Smooth muscle cell of the brain vasculature (primary cell): ENCODE measurements at places on chromosomes 5 and 9.
A peak's percentile ranks its signal among the peaks of the same experiment; 100 is the strongest.

GRCh38 chr5:42302186-42302585 lies 121.1 kb upstream of the GHR start:
- DNase-seq, result no peak

DNA sequence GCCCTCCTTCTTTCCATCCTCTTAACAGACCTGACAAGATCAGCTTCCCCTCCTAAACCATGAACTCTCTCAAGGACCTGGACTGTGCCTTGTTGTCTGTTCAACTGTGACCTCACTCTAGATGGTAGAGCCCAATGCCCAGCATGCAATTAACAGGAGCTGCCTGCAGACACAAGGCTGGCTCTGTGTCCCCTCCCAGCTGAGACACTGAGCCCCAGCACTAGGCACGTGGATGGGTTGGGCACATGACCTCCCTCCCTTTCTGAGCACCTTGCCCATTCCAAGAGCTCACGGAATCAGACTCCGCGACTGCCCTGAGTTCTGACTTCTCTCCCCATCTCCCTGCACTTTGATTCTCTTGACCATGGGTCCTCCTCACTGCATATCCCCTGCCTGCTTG lies 93.5 kb upstream of the LRRTM2 start:
- DNase-seq, result no peak

- no peak for DNase-seq
Observed at GRCh38 chr9:89588271-89588879, 16.4 kb upstream of the GADD45G start.

DNA sequence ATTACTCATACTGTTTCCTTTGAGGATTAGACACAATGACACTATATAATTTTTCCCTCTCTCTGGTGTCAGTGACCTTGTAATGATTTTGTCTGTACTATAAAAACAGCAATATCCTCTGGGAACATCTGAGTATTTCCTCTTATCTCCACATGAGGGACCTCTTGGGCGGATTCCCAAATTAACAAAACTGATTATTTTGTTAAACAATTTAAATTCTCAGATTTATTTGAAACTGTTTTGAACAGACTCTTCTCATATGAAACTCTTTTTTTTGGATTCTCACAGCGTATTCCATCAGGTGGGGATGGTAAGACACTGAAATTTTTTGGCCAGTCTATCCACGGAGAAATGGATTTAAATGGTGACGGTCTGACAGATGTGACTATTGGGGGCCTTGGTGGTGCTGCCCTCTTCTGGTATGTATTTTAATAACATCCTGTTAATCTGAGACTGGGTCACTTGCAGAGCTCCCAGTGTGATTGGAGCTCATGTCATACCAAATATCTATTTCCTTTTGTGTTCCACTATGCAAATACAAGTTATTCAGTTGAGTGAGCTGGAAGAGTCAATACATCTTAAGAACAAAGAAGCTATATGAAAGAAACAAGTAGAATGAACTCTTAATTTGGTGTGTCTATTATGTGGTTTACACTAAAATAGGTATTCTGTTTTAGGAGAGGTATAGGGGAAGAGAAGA lies 73.8 kb upstream of the ITGA2 start:
- DNase-seq, result peak; percentile 70

GRCh38 chr5:113292462-113292861 lies 142.3 kb downstream of the TSSK1B start:
- DNase-seq, result no peak

DNA sequence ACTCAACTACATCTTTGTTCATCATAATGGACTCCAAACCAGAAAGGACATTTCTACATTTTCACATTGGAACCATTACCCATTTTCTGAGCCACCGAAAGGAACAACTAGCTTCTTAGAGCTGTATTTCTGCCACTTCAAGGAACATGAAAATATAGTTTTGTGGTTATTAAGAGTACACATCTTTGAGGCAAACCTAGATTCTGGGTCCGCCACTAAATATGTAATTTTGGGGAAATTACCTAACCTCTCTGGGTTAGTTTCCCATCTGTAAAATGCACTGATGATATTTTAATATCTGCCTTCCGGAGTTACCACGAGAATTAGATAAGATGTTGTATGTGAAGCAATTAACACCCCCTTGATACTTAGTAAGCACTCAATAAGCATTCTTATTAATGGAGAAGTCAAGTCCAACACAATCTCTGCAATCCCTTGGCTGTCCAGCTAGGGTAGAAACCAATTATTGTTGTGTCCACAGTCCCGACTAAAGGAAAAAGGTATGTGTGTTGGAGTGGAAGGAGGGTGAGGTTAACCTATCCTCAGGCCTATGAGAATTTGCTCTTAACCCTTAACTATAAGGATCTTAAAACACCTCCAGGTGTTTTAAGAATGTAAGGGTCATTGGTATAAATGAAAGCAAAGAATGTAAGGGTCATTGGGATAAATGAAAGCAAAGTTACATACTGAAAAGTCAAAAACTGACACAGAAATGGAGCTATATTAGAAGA lies 94.0 kb upstream of the PTGER4 start:
- DNase-seq, result no peak

DNA sequence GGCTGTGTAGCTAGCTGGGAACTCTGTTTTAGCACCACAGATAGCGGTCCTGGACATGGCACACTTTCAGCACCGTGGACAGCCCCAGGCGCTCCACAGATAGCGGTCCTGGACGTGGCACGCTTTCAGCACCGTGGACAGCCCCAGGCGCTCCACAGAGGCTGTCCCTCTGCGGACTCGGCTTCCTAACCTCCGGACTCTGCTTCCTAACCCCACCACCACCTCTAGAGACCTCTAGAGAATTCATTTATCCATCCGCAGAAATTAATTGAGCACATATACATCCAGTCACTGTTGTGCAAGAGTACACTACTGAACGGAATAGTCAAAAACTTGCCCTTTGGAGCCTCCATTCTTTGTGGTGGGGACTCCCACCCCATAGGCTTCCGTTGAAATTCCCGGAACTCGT lies 27.4 kb downstream of the UNC5A start:
- DNase-seq, result peak; percentile 74

DNA sequence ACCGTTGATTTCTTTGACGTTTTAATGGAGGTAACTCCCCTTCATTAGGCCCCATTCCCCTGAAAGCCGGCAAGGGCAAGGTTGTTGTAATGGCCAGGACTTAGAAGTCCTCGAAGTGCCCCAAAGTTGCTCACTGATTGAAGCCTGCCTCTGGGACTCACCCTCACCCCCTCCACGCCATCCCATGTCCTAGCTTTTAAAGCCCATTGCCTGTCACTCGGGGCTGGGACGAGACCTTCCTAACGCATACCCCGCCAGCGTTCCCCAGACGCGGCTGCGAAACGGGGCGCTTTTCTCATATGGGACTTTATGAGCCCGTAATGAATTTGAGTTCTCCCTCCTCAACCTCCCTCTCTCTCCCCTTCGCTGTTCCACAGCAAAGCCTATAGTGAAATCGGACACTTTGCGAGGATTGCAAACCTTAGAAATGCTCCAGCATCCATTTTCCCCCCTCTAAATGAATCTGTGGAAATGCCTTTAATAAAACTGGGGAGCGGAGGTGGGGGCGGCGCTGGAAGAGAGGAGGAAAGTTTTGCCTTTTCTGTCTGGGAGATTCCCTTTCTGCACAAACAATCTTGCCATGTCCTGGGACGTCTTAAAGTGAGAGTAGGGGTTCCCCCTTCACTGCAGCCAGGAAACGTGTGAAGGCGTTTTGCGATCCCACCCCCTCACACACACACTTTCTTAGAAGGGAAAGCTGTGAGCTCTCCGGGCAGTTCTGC lies 1.5 kb downstream of the PAPPA start:
- DNase-seq, result no peak

- no peak for DNase-seq
Observed at GRCh38 chr9:75142202-75142601, 53.9 kb downstream of the OSTF1 start.

GRCh38 chr9:99833735-99834134 lies 12.1 kb downstream of the NR4A3 start:
- DNase-seq, result no peak

DNA sequence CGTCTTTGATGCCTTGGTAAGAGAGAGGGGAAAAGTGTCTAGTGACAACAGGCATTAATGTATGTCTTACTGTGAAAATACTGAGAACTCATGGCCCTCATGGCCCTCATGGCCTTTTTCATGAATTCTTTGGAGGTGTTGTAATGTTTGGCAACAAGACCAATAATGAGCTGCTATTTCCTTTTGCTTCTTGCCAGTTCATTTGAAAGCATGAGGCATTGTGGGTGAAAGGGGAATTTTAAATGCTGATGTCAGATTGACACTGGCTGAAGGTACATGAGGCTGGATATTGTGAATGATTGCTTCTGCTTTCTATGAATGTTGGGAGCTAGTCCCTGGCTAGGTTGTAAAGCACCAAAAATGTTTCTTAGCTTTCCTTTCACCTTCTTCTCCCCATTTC lies 79.2 kb downstream of the DOCK2 start:
- DNase-seq, result no peak

DNA sequence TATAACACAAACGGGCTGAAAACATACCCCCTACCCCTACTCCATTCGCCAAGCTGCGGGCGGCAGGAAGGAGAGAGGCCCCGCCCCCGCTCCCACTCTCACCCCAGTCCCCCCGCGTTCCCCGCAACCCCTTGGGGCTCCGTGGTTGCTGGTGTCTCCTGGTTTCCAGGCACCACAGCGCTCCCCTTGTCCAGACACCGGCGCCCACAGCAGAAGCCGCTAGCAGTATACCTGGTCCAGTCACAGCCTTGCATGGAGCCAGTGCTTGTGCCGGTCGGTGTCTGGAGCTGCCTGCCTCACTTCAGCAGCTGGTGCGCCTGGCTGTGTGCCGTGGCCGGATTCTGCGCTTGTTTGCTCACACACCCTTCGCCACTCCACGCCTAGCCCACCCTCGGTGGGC lies 240.5 kb upstream of the DAB2 start:
- no peak for DNase-seq

DNA sequence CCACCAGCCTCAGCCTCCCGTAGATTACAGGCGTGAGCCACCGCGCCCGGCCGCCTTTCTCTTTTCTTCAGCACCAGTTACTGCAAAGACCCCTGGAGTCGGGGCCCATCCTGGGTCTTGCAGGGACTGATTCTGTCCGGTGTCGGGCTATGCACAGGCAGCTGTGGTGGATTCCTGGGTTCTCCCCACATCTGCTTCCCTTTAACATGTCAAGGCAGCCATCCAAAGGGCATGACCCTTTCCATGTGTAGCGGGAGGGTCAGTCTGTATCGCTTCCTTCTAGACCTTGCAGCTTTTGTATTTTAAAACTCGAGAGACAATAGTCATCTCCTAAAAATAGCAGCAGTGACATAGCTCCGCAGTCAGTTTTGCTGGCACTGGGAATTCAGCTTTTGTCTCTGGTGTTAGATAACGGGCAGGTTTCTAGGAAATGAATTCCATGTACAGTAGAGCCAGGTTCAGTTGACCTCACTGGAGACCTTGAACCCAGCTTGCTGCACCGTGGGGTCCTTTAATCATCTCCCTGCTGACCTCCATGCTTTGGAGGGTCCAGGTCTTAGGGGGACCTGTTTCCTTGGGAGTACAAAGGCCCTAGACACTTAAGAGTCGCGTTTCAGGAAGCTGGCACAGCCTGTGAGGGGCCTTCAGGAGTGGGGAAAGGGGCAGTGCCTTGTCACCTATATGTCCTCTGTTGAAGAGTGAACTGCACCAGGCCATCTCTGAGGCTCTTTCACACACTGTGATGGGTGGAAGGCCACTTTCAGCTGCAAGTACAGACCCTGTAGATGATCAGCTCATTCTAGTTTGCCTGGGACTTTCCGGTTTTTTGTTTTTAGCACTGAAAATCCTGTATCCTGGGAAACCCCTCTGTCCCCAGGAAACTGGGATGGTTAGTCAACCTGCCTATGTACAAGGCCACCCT lies 13.8 kb downstream of the ANKRD33B start:
- DNase-seq, result no peak

- DNase-seq, result no peak
Observed at GRCh38 chr5:10854506-10855277, 93.7 kb upstream of the DAP start.

- no peak for DNase-seq
Observed at GRCh38 chr5:78025540-78025939, 249.4 kb upstream of the TBCA start.

DNA sequence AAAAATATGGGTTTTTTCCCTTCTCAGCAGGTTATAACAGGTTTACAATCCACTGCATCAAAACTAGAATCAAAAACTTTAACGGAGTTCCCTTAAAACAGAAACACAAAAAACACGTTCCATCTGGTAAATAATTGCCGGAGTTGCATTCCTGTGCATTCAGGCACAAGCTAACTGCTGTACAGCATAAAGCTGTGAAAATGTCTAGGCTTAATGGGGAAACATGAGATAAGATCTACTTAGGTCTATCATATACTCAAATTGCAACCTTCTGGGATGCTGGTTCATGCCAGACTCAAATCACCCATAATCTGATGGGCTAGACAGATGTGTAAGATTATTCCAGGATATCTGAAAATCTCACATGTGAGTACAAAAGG lies 265.3 kb downstream of the DOCK8 start:
- DNase-seq, result no peak

DNA sequence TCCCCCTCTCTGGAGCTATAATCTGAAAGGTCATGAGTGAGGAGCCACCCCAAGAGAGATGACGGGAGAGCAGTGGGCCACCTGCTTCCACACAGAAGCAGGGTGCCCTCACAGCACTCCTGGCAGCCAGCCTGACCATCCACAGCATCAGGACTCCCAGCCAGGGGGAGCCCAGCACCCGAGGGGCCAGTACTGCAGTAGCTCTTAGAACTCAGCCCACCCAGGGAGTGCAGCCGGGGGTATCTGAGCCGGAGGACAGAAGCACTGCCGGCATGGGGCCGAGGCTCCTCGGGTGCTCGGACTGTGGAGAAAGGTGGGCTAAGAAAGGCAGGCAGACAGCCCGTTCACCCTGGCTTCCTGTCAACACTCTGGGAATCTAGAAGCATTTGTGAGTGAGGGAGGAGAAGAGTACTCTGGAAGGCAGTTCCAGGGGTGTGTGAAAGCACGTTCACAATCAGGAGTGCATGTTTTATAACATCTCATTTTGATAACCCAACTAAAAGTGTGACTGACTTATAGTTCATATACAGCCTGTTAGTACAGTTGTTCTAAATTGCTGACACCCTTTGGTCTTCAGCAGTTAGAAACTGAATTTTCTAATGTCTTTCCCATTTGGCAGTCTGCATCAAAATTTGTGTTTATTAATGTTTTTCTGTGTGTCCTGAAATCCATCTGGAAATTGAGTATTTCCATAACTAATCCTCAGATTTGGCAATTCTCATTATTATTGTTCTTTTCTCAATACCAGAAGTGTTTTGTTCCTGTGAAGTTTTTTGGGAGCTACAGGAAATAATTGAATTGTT lies 25.9 kb upstream of the ASPN start:
- no peak for DNase-seq

- DNase-seq, result no peak
Observed at GRCh38 chr5:138918686-138919085, 43.6 kb upstream of the LRRTM2 start.
